ENCODE measurements at places on chromosomes 11 and 22. TPM values are rescaled to one million over a fixed set of nuclear protein-coding genes. Genes with fewer than 3 reads are reported as not detected.

Gene OR5B3
- not detected for total RNA-seq

Gene SLC22A9
- total RNA-seq, result not detected

Gene DHCR7
- 76.1 TPM for total RNA-seq

Gene KRTAP5-2
- total RNA-seq, result not detected

Gene PANX2
- 2.8 TPM for total RNA-seq

Gene DUSP8
- total RNA-seq, result 14.8 TPM

Gene CABP7
- total RNA-seq, result not detected

DNA sequence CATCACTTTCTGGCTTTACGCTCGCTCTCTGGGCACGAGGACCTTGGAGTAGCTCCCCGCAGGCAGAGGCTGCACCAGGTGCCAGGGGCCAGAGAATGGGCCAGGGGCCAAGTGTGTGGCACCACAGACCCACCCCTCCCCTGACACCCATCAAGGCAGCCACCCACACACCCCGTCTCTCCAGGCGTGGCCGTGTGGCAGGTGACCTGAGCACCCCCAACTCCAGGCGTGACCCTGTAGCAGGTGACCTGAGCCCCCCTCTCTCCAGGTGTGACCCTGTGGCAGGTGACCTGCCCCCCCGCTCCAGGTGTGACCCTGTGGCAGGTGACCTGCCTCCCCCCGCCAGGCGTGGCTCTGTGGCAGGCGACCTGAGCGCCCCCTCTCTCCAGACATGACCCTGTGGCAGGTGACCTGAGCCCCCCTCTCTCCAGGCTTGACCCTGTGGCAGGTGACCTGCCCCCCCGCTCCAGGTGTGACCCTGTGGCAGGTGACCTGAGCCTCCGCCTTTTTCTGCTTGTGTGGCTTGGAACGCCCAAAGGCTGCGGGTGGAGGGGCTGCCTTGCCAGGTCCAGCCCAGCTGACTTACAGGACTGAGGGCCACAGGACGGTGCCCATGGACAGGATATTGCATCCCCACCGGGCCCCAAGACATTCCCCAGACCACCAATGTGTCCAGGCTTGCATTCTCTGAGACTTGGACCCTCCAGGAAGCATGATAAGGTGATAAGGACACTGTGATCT lies 667.2 kb downstream of the BRD1 start:
- no peak for DNase-seq

DNA sequence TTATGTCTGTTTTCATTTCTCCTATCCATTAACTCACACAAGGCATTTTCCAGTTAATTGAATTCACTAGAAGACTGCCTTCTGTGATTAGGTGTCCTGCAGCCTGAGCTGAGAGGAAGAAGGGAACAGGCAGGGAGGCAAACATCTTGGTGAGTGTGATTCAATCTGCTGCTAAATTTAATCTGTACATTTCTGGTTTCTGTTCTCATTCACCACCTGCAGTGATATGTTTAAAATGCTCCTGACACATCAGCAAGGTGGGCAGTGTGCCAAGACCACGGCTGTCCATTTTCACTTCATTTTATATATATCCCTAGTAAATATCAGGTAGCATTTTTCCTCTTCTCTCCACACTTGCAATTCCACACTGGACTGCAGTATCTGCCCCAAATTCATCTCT lies 416.5 kb downstream of the TMEM135 start:
- no peak for DNase-seq

- DNase-seq, result peak; percentile 24
Observed at GRCh38 chr22:46929046-46929709, 166.7 kb downstream of the TBC1D22A start.

- peak; percentile 90 for DNase-seq
Observed at GRCh38 chr11:94185416-94186084, 56.9 kb downstream of the PANX1 start.

GRCh38 chr11:59814021-59814420 lies 3.4 kb upstream of the MRPL16 start:
- DNase-seq, result no peak

- no peak for DNase-seq
Observed at GRCh38 chr22:48884324-48884723, 943.3 kb downstream of the BRD1 start.

DNA sequence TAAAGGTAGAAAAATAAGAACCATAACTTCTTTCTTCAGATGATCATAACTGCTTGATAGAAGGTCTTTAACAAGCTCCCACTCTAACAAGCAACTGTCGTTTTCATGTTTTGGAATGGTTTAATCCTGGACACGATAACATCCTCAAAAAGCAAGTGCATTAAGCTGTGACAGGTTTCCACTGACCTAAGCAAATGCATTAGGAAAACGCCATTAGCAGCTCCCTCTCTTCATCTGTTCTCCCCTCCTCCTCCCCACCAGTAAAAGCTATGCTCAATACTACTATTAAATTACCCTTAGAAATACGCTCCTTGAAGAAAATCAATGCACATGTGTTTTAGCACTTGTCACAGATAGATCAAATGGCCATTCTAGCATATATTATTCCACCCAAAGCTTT lies 729.4 kb downstream of the OPCML start:
- no peak for DNase-seq

- peak; percentile 82 for DNase-seq
Observed at GRCh38 chr11:19437760-19438159, 197.0 kb upstream of the E2F8 start.

DNA sequence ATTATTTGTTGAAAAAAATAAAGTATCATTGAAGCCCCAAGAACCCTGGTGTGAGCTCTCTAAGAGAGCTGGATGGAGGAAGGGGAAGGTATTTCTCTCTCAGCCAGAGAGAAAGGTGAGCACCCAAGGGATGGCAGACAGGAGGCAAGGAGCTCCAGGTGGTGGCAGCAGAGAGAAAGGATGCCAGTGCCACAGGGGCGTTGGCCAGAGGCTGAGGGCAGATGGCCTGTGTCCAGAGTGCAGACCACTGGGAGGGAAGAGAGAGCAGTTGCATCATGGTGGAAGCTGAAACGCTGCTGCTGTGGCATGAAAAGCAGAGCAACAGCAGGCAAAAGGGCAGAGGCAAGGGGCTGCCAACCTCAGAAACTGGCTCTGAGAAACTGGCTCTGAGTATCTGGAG lies 8.5 kb downstream of the SPON1 start:
- DNase-seq, result no peak

- DNase-seq, result no peak
Observed at GRCh38 chr22:37604875-37605274, 3.8 kb upstream of the GGA1 start.

- no peak for DNase-seq
Observed at GRCh38 chr22:36347094-36347493, 40.7 kb downstream of the MYH9 start.

All from astrocyte (in vitro differentiated cells and primary cell).